HepG2 (cell line): ENCODE measurements at places on chromosomes 4 and X.

- no peaks in the 10 kb centered on the region for H3K4me1 ChIP-seq
- DNase-seq = no peak
- H3K27me3 ChIP-seq = no peaks in the 10 kb centered on the region
- H3K4me3 ChIP-seq = no peak overlapping the region
- no peak overlapping the region for H3K27ac ChIP-seq
- H3K36me3 ChIP-seq = no peaks in the 10 kb centered on the region
Observed at GRCh38 chr4:100169491-100170485, 20.5 kb downstream of the DDIT4L start.

GRCh38 chr4:26298198-26298947 lies 22.4 kb upstream of the RBPJ start:
- no peaks in the 10 kb centered on the region for H3K4me1 ChIP-seq
- no peaks in the 10 kb centered on the region for H3K36me3 ChIP-seq
- H3K27ac ChIP-seq = no peak overlapping the region
- no peaks in the 10 kb centered on the region; the same call in 1 of the 2 replicates for H3K27me3 ChIP-seq

DNA sequence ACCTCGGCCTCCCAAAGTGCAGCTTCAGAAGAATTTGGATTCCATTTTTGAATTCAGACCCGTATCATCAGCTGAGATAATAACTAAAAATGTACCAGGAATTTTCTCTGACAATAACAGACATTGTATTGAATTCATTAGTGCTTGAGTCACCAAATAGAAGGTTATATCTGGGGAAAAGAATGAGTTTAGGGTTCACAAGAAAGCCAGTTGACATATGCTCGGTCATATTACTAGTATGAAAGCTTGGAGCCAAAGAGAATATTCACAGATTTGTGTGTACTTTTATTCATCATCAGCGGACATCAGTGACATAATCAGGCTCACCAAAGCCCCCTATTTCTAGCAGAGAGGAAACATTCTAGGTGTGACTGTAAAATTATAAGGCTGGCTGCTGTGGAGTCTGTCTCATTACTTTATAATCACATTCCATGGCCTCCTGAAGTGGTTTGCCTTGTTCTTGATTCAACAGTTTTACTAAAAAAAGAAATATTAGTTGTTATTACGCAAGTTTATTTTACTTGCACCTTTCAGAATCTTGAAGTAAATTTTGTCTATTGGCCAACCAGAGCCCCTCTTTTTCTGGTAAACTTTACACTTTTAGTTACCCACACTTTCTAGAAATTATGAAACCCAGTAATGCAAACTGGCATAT lies 14.6 kb upstream of the DCTD start:
- H3K4me1 ChIP-seq = no peaks in the 10 kb centered on the region; the same call in 1 of the 2 replicates
- no peak overlapping the region for H3K27ac ChIP-seq
- no peak for DNase-seq

GRCh38 chrX:47991263-47992094 lies 12.3 kb downstream of the ZNF182 start:
- no peak overlapping the region for H3K27ac ChIP-seq
- no peak overlapping the region for H3K4me3 ChIP-seq
- DNase-seq = no peak
- H3K4me1 ChIP-seq = no peaks in the 10 kb centered on the region
- no peaks in the 10 kb centered on the region; the same call in 1 of the 2 replicates for H3K36me3 ChIP-seq

GRCh38 chr4:120082251-120082650 lies 15.6 kb upstream of the MAD2L1 start:
- no peak overlapping the region for H3K27ac ChIP-seq
- H3K36me3 ChIP-seq = no peaks in the 10 kb centered on the region
- H3K4me1 ChIP-seq = no peaks in the 10 kb centered on the region

DNA sequence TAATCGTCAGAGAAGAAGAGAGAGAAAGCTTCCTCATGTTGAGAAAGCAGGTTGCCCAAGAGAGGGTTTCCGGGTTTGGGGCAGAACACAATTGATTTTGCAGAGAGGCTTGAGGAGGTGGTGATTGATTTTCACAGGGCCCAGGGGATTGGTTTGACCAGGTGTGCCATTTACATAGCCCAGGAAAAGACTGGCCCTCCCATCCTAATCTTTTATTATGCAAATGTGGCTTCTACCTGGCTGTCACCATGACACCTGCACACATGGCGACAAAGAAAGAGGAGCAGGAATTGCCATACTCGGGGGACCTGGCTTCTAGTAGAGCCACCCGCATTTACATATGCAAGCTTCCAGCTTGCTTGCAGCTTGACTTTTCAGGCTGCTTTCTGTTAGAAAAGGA lies 405.3 kb downstream of the PPP4R3C start:
- H3K27me3 ChIP-seq = no peaks in the 10 kb centered on the region
- no peak overlapping the region for H3K4me3 ChIP-seq
- H3K27ac ChIP-seq = no peak overlapping the region
- H3K36me3 ChIP-seq = no peaks in the 10 kb centered on the region

DNA sequence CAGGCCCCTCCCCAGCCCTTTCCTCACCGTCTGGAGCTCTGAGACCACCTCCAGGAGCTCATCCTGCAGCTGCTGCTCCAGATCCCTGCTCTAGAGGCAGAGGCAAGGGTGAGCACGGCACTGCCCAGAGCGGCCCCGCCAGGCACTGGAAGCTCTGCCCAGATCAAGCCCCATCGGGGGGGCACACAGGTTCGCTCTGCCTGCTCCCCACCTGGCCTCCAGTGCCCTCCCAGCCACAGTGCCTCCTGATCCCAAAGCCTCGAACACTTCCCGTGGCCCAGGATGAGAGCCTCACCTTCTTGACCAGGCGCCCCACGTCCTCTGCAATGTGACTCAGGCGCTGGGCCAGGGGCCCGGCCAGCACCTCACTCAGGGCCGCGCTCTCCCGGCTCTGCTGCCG lies 5.0 kb downstream of the ARHGAP4 start:
- H3K27ac ChIP-seq = no peak overlapping the region
- no peak overlapping the region for H3K4me3 ChIP-seq
- no peaks in the 10 kb centered on the region for H3K36me3 ChIP-seq
- peaks cover 45% of the 10 kb centered on the region for H3K4me1 ChIP-seq
- DNase-seq = no peak

- no peak overlapping the region for H3K4me3 ChIP-seq
- peaks cover 8% of the 10 kb centered on the region for H3K4me1 ChIP-seq
- H3K27me3 ChIP-seq = no peaks in the 10 kb centered on the region
- H3K36me3 ChIP-seq = peaks cover 9% of the 10 kb centered on the region; the same call in 1 of the 2 replicates
- DNase-seq = no peak
Observed at GRCh38 chr4:2487632-2488031, 18.7 kb downstream of the RNF4 start.
